Caki2 (cell line): ENCODE measurements at places on chromosomes 6 and 20. TPM values are rescaled to one million over a fixed set of nuclear protein-coding genes. Genes with fewer than 3 reads are reported as not detected.

The GPR63 gene
- total RNA-seq = 0.37 and 0.46 TPM in 2 replicates

The VSTM2L gene
- total RNA-seq = not detected in 2 replicates

The SFT2D1 gene
- 9.2 and 23.1 TPM in 2 replicates for total RNA-seq

The ITCH gene
- 44.3 and 50.8 TPM in 2 replicates for total RNA-seq

The TBXT gene
- not detected in 2 replicates for total RNA-seq

The ROS1 gene
- not detected in 2 replicates for total RNA-seq

The GNAS-AS1 gene
- total RNA-seq = 3.1 and 5.2 TPM in 2 replicates

The WFDC12 gene
- total RNA-seq = not detected in 2 replicates

DNA sequence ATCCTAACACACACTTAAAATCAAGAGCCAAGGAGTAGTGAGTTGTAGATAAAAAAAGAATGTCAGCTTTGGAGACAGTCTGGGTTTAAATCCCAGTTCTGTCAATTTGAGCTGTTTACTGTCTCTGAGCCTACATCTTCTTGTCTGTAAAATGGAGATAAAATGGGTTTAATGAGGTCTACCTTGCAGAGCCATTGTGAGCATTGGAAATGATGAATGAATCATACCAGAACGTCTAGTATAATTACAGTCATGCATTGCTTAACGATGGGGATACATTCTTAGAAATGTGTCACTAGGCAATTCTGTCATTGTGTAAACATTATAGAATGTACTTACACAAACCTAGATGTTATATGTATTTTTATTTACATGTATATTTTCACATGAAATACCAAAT is 17.6 kb upstream of the SGK2 start:
- DNase-seq = no peak

DNA sequence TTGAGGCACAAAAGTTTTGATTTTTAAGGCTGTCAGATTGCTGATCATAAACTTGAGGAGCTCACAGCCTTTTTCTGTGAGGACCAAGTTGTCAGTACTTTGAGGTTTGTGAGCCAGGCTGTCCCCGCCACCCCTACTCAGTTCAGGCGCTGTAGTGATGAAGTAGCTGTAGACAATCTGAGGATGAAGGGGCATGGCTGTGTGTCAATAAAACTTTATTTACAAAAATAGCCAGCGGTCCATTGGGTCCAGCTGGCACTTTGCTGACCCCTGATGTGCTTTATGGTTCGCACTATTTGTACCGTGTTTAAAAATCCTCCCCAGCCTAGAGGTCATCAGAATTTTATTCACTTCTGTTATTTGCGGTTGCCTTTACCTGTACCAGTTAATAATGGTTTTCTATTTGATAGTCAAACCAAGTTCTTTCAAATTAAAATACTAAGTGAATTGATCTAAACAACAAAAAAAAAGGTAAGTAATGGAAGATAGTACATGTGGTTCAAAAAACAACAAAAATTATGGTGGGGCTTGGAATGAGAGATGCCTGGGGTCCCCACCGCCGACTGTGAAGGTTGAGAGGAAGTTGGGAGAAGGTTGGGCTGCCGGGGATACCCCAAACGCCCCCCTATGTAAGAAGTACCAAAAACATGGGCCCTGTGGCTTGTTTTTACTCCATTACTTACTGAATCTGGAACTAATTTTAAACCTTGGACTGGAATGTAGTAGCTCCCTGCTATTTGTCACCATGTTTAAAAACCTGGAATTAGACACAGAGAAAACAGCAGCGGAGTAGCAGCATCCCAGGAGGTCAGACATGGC is 123.6 kb downstream of the SYCP2 start:
- DNase-seq = no peak

- no peak for DNase-seq
Observed at GRCh38 chr6:72760114-72760793, 138.4 kb downstream of the KCNQ5 start.

DNA sequence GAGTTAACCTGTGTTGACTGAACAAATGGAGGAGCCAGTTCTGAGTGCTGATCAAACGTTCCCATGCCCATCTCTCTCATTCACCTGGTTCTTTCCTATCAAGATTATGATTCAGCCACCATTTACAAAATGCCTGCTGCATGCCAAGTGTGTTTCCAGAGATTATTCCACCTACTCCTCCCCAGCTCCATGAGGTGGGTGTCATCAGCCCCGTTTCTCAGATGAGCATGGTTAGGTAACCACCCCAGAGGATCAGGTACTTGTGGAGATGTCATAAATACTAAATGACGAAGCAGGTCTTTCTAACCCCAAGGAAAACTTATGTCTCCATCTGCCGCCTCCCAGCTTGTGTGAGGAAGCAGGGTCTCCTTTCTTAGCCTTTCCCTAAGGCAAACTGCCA is 2.1 kb downstream of the BANF2 start:
- DNase-seq = no peak

DNA sequence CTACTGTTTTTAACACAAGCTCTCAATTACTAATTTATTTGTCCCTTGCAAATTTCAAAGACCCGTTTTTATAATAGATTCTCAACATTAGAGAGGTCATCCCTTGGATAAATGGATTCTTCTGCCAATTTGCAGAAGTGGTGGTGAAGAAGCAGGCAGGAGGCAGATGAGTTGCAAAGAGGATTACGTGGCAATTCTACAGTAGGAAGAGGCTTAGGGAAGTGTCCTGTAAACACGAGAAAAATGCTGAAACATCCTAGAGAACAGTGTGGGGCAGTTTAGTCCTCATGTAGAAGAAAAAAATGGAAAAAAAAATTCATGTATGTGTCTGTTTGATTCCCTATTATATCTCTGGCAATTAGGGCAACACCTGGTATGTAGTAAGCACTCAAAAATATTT is 87.6 kb downstream of the BMP2 start:
- DNase-seq = no peak

DNA sequence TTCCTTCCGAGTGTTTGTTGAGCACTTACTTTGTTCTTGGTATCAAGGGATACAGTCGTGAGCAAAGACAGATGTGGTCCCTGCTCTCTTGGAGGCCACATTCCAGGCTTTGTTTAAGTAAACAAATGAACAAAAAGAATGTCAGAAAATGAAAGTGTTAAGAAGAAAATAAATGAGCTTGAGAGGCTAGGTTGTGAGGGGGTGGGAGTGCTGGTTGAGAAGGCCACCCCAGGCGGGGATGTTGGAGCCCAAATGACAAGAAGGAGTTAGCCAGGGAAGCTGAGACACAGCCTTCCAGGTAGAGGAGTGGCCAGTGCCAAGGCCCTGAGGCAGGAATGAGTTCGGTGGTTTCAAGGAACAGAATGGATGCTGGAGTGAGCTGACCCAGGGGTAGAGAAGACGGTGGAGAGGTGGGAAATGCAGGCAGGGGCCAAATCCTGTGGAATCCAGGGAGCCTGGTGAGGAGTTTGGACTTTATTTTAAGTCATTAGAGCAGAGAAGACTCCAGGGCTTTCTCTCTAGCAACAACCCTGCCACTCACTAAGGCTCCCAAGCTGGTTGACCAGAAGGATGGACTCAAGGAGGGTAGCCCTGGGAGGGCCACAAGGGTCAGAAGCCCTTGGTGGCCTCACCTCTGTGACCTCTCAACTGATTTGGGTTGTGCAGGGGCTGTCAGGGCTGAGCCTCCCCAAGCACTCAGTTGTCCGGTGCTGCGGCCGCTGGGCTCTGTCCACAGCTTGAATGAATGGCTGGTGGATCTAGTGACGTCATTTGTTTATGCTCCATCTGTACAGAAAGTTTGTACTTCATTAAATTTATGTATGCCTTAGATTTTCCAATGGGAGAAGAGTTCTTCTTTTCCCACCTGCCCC is 66.0 kb upstream of the STX16 start:
- DNase-seq = no peak

- DNase-seq = no peak
Observed at GRCh38 chr20:5668529-5668868, 81.7 kb upstream of the SHLD1 start.

DNA sequence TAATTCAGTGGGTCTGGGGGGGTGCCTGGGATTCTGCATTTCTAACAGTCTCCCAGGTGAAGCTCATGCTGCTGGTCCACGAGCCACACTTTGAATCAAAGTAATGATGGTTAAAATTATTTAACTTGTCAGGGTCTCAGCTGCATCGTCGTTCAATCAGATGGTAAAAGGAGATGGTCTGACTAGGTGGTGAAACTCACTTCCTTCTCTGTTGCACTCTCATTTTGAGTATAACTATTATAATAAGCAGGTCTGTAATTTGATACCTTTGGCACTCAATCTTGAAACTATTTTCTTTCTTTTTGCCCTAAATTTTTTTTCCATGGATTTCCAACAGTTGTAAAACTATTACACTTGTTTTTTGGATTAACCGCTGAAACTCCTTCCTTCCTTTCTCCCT is 292.5 kb downstream of the FARS2 start:
- DNase-seq = no peak

DNA sequence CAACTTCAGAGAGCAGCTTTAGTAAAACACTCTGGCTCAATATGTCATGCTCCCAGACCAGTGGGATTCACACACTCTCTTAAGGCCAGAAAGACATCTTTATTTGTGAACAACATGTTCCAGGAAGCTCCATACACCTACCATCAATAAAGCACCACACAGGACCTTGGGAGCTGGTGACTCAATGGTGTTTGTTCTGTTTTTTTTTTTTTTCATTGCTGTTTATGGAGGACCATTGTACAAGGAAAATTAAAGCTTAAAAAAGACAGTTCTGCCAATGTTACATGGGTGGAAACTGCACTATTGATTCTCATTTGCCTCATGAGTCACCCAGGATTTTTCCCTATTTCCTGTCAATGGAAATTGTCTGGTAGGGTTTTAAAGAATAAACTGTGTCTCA is 36.3 kb upstream of the TENT5A start:
- no peak for DNase-seq

DNA sequence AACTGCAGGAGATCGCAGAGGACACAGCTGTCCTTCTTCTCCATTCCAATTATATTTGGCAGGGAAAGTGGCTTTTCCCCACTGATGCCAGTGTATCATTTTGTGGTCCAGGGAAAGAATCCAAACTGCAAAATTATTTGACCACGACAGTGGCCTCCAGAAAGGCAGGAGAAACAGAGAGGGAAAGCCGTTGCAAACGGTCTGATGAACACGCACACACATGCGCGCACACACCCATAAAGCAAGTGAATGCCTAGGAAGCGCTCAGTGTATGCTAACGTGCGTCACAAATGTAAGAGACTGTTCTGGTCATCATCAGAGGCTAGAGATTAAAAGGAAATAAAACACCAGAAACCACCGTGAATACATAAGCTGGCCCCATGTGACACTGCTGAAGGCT is 54.0 kb downstream of the NPEPL1 start:
- no peak for DNase-seq

GRCh38 chr20:58993332-58994248 is 12.5 kb downstream of the NELFCD start:
- DNase-seq = no peak

DNA sequence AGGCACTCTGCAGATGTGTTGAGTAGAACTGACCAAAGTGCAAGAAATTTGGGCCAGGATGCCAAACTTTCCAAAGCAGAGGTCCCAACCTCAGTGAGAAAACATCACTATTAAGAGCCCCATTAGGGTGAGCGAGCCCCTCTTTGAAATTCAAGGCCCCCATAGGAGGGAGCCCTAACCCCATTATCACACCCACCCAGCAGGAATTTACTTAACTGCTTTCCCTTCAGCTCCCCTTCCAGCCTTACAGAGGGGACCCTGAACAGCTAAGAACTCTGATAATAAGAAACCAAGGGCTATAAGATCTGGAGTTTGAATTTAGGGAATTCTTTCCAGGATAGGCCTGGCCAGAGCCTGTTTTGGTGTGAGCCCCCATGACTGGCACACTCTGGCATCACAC is 130.6 kb downstream of the NFATC2 start:
- no peak for DNase-seq

GRCh38 chr6:101878554-101879276 is 485.2 kb downstream of the GRIK2 start:
- no peak for DNase-seq

DNA sequence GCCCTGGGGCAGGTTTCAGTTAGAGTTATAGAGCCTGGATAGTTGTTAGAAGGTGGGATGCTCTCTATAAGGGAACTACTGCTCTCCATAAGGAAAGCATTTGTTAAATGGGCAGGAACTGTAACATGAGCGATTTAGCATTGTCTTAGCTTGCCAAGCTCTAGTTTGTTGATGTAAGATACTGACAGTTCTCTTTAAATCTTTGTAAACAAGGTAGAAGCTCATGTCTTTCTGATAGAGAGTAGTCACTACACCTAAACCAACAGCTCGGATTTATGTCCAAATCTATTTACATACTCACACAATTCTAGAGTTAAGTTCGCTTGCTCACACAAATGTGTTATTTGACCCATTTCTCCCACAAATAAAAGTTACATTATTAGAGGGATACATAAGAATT is 87.3 kb downstream of the PLCB1 start:
- DNase-seq = no peak

DNA sequence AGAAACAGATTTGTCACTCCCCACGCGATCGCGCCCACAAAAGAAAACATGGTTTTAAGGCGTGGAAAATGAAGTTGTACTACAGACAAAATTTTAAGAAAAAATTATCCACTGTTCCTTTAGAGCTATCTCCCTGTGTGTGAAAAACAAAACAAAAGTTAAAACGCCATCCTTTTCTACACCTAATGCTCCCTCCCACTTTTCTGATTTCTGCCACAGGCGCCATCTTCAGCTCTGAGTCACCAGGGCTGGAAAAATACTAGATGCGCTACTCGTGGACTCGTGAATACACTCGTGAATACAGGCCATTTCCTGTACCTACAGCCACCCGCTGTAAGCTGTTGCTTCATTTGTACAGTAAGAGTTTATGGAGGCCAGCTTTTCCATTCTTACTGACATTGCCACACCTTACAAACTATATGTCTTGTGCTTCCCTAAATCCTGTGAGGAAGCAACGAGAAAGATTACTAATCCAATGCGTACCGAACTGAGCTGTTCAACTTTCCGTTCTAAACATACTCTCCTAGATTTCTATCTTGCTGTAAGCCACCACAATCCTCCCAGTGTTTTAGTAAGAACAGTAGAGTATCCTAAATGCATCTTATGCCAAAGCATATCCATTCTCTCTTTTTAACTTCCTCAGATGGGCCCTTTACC is 773 bp upstream of the AHI1 start:
- DNase-seq = peak; percentile 82

DNA sequence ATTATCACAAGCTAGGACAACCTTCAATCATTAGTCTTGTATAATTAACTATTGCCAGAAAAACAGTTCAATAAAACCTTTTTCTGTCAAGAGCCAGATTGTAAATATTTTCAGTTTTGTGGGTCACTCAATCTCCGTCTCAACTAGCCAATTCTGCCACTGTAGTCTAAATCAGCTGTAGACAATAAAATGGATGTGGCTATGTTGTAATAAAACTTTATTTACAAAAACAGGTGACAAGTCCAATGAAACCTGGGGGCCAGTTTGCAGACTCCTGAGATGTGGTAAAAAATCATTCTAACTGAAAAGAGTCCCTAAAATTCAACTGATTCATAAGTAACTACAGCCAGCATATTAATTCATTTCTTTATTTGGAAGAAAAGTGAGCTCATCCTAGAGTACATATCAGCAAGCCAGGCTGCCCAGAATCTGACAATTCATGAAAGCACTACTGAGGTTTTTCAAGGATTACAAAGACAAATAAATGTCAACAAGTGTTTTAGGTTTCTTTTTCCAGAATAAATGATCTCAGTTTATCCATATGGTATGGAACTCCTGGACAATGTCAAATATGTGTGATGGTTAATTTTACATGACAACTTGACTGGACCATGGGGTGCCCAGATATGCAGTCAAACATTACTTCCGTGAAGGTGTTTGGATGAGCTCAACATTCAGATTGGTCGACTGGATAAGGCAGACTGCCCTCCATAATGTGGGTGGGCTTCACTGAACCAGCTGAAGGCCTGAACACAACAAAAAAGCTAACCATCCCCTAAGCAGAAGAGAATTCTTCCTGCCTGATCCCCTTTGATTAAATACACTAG is 15.3 kb downstream of the CEP85L start:
- DNase-seq = no peak

- peak; percentile 99 for DNase-seq
Observed at GRCh38 chr20:362271-363254, 15.7 kb downstream of the NRSN2 start.
